Fibroblast of skin of right quadriceps (primary cell): ENCODE measurements at places on chromosomes 4 and X.

DNA sequence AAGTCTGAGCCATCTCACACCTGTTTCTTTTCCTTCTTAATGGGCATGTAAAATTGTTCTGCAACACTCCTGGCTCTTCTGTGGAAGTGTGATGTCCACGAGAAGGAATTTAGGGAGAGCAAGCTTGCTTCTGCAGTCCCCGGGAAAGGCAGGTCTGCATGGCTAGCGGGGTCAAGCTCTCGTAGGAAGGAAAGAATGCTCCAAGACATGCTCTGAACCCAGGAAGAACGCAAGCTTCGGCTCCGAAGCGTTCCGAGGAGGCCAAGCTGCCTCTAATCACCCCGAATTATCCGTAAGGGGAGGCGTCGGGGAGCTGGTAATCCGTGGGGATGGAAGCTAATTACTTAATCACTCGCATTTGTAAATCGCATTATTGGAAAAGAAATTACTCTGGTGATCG is 177.7 kb downstream of the CRLF2 start:
- no peak for DNase-seq

GRCh38 chrX:50799531-50799961 is 14.4 kb downstream of the SHROOM4 start:
- DNase-seq = peak; percentile 25

DNA sequence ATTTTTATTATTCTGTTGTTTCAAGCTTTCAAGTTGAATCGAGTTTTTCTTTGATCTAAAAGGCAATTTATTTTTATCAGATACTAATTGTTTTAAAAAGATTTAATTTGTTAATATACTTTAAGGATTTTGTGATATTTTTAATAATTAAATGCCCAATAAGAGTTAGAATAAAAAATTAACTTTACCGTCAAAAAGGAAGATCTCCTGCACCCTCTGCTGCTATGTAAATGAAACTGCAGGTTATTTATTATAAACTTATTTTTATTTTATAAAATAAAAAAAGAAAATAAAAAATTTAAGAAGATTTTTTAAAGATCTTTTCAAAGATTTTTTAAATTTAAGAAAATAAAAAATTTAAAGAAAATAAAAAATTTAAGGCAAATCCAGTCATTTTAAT is 166.1 kb downstream of the CCSER1 start:
- no peak for DNase-seq

GRCh38 chrX:10011261-10011931 is 44.2 kb downstream of the CLDN34 start:
- DNase-seq = peak; percentile 37

DNA sequence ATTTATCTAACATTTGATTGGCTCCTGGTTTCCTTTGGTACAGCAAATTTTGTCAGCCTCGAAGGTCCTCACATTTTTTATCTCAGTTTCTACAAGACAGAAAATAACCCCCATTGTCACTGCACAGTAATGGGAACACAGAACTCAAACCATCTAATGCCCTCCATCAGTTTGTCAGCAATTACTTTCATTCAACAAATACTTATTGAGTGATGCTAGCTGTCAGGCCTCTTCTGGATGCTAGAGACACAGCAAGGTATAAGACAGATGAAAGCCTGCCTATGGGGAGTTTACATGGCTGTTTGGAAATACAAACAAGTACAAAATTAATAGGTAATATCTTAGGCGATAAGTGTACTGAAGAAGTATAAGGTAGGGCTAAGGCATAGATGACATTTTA is 5.0 kb upstream of the HTN3 start:
- DNase-seq = no peak

DNA sequence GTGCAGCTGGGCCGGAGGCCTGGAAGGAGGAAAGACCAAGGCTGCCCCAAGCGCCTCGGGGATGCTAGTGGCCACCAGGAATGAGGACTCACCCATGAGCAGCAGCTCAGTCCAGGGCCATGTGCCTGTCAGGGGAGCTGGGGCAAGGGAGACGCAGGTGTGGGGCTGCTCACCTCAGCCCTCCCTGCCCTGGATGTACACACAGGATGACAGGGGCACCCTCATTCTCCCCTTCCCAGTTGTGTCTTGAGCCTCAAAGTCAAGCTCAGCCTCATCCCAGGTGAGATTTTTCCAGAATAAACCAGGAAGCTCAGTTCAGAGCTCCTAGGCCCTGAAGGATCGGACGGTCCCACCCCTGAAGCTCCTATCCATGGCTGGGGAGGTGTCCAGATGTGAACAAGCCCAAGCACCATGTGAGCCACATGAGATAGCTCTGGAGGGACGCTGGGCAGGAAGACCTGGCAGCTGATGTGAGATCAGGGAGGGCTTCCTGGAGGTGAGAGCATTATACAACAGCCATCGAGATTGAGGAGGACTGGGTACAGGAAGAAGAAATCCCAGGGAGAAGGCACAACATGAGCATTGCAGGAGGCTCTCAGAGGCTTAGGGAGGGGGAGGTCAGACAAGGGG is 23.0 kb downstream of the HTRA3 start:
- DNase-seq = no peak

DNA sequence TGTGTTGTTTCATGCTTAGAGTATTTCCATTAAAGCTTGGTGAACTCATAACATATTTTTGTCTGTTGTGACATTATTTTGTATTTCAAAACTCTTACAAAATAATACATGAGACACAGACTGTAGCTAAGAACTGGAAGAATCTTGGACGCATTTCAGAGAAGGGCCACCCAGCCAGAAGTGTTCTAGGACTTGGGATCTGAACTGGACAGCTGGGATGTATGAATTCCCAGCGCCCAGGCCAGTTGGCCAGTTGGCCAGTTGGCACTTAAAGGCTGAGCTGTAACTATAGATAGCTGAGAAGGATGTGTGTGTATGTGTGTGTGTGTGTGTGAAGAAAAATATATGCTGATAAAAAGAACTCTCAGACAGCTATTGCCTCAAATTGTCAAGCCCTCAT is 193.4 kb upstream of the GPR101 start:
- DNase-seq = no peak

GRCh38 chrX:2875798-2876399 is 47.2 kb downstream of the GYG2 start:
- no peak for DNase-seq

DNA sequence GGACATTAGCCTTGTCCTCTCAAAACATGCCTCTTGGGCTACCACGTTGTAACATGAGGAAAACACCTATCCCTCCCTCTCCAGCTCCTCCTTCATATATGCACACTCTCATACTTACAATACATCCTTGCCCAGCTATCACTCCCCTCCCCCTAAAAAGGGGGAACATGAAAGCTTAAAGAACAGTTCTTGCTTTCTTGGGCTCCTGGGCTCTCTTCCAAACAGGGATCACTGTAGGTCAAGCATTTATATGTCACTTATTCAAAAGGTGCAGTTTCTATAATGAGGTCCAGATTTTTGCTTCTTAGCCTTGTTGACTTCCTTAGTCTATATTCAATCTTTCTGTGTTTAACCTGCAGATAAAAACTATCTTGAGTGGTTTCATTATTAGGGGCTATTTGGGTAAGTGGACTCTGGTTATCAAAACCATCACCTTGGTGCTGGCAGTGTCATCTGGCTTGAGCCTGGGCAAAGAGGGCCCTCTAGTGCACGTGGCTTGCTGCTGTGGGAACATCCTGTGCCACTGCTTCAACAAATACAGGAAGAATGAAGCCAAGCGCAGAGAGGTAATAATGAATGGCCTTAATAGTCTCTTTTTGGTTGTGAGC is 119.4 kb downstream of the AKAP4 start:
- peak; percentile 9 for DNase-seq

DNA sequence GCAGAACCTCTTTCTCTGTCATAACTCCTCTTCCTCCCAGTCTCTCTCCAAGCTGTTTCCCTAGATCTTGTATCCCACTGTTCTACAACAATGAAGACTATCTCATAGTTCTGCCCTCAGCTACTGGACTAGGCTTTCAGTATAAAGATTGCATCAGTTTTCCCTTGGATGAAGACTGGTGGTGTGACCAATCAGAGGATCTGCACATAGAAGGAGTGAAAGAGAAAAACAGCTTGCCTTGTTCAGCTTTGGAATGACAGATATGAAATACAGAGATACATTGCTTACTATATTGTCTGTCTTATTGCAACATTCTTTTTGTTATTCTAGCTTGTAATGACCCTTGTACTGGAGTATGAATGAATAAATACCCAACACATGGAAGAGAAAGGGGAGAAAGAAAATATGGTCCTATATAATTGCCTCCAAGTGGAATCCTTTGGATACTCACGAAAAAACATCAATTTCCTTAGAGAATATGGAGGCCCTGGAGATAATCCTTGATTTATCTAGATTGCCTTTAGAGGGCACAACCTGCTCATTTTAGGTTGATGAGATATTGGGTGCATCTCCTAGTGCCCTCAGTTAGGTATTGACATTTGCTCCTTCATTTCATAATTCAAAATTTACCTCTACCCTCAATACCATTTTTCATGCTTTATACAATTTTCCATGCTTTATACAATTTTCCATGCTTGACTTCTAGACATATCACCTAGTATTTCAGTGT is 395.8 kb downstream of the NAF1 start:
- peak; percentile 8 for DNase-seq

DNA sequence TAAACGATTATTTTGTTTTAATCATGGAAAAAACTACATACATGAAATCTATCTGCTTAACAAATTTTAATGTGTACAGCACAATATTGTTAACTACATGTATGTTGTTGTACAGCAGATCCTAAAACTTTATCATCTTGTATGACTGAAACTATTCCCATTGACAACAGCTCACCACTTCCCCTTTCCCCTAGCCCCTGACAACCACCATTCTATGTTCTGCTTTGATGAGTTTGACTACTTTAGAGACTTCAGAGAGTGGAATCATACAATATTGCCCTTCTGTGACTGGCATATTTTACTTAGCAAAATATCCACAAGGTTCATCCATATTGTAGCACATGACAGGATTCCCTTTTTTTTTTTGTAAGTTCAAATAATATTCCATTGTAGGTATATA is 185.9 kb downstream of the CFAP299 start:
- DNase-seq = no peak

DNA sequence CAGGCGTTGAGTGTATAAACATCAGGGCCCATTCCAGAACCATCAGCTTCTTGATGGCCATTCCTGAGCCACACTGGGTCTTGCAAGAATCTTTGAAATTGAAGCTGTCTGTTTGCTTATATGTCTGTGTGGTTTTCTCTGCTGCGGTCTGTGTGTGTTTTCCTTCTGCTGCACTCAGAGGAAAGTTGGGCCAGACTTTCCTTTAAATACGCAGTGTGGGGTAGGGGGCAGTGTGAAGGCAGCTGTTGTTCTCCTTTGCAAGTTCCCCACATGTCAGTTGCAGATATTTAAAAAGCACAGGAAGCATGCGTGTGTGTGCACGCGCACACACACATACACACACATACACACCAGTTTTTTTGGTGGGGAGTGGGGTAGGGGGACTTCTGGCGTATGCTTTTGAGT is 32.1 kb downstream of the CCKAR start:
- DNase-seq = peak; percentile 20

DNA sequence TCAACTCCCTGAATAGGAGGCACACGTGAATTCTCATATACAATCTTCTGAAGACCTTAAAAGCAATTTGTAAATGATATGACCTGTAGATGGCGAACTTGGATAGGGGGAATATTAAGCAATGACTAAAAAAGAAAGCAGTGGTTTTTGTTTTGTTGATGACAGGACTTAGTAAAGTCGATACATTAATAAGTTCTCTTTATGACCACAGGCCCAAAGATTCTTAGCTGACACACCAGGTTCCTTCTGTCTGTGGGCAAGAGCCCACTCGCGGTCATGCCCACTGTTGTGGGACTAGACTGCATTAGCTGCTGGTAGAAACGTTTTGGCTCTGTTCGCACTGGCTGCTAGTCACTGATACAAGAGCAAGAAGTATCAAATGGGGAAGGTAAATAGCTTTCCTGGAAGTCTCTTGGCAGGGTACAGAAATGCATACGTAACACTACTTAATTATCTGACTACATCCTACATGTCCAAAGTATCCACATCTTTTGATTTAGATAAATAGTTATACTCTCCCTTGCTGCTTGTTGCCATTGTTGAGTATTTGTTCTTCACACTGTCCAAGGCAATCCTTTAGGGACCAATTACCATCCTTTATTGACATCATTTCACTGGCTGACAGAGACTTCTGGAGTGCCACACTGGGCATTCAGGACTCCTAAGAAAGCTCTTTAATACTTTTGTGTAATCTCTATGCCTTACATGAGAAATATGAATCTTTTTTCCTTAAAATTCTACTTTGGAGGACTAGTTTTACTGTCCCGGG is 31.0 kb downstream of the ALPK1 start:
- DNase-seq = peak; percentile 49

DNA sequence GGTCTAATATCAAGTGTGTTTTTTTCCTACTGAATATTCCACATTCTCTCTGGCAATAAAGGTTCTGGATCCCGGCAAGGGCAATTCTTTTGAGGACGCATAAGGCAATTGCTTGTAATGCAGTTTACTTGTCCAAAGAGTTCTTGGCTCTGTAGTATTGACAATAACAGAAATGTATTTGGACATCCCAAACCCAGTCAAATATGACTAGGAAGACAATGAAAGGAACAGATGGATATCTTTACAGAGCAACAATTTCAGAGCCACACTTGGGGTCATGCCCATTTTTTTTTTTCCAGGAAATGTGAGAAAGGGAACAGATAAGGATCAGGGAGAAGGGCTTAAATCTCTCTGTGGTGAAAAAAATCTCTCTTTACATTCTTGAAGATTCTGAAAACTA is 12.2 kb downstream of the GK2 start:
- no peak for DNase-seq

DNA sequence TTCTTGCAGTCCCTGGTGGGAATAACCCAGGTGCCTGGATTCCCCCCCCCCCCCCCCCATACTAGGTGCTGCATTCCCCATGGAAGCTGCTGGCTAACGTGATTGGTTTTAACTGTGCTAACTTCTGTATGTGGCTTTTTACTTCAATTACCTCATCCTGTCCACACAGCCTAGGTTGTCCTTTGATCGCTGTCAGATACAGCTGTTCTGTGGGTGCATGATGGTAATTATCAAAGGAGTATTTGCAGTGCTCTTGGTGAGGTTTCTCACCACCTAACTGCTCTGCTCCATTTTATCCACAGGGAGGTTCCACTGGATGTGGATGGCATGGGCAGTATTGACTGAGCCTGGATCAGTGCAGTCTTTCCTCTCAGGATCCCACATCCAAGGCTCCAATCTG is 93.0 kb downstream of the ZNF518B start:
- DNase-seq = no peak

GRCh38 chr4:169823685-169824084 is 65.9 kb upstream of the HPF1 start:
- DNase-seq = peak; percentile 52

GRCh38 chr4:119661231-119661630 is 32.6 kb upstream of the PDE5A start:
- DNase-seq = no peak
